ENCODE measurements at places on chromosomes 5 and 9.
A peak's percentile ranks its signal among the peaks of the same experiment; 100 is the strongest.

- no peak for DNase-seq
Measured at GRCh38 chr5:83972236-83972635, 251.6 kb upstream of the HAPLN1 start.

DNA sequence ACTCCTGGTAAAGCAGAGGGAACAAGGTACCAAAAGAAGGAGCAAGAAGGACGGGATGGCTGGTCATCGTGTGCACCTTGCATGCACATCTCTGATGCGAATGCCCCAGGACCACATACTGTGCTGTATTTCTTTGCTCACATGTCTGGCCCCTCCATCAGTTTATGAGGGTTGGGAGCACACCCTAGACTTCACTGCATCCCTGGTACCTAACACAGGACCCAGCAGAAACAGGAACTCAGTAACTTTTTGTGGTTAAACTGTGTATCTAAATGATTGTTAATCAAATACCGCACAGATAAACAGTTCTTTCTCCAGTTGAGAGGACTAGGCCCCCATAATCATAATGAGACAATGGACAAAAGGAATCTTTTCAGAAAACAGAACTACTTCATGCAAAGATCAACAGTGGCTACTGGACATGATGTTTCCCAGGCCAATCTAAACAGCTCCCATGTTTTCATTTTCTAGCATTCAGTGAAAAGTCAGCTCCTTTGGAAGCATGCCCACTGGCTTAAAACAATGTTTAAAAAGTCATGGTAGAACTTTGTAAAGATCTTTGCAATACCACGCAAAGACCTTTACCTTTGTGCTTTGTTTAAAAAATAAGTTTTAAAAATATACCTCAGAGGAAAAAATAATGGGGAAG, 55.5 kb upstream of the IFNK start:
- no peak for DNase-seq

DNA sequence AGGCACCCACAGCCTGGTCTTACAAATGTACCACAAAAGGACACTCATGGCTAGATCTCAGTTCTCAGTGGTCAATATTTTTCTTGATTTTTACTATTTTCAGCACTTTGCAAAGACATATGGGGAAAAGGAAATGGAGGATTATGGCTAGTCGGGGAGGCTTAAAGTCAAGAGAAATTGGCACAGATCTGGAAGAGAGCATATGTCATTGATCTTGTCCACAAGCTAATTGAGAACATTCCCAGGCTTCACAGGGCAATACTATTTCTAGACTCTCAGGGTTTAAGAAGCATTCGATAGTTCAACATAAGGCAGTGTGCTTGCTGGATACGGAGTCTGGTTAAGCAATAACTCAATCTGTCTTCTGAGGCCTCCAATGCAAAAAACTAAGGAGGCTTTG, 285.8 kb downstream of the ZNF608 start:
- no peak for DNase-seq

DNA sequence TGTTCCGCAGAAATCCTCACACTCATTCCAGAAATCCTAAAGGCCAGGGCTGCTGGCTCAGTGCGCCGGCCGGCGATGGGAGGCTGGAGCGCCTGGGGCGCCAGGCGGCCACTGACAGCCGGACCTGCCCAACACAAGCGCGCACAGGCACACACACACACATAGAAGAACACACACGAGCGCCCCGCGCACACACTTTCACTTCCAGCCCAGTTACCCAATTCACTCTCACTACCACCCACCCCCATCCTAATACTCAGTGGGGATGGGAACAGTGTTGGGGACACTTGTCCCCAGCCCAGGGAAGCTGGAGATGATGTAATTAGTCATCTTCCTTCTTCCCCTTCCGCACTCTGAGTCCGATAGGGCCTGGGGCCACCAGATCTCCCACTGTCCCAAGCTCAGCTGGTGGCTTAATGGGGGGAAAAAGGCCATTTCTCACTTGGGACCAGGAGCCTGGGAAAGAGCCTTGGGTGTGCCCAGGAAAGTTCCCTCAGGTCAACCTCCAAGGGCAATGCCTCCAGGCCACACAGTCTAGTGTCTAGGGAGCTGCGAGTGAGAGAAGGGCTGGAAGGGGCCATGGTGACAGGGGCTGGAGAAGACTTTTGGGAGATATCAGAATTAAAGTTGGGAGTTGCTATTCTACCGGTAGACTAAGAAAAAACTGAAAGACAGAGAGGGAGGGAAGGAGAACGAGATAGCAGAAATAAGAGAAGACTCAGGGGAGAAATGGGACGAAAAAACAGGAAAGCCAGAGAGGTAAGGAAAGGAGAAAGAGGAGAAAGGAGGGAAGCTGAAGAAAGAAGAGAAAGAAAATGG, 1.7 kb downstream of the EBF1 start:
- peak; percentile 54 for DNase-seq

DNA sequence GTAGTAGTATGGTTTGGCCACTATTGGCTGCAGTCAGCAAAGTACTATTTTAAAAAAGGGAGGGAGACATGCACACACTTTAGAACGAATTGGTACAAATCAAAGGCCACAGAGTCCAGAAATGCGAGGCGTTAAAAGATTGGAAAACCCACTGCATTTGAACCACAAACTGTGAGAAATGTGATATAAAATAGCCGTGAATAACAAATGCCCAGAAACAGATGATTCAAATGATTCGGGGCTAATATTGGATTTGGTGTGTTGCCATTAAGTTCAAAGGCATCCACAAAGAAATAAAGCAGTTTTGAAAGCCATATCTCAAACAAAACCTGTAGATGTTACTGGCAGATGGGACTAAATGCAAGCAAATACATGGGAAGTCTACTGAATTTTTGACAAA, 140.9 kb upstream of the HMHB1 start:
- DNase-seq: no peak

- no peak for DNase-seq
Measured at GRCh38 chr9:19018201-19018600, 14.8 kb downstream of the SAXO1 start.

DNA sequence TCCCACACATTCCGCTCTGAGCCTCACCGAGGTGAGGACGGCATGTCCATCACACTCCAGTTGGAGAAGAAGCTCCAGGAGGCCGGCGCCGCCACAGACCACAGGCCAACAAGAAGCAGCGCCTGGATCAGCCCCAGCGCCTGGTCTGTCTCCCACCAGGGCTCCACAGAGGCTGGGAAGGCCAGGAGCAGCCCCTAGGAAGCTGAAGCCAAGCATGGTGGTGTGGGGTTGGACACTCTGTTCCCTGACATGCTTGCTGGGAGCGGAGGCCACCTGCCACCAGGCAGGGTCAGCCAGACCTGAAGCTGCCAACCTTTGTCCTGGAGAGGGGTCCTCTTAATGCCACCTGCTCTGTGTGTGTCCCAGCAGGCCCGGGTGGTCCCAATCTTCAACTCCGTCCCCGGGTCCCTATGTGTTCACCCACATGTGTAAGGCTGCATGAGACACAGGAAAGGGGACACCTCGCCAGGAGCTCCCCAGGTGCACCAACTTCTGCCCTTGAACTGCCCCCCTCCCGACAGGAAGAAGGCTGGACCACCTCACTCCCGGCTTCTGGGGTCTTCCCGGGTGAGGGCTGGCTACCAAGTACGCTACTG, 140.1 kb upstream of the PPP1R26 start:
- DNase-seq: no peak

- DNase-seq: no peak
Measured at GRCh38 chr5:77795268-77795667, 19.1 kb upstream of the TBCA start.

GRCh38 chr9:113139225-113139829, 11.5 kb upstream of the SLC31A2 start:
- no peak for DNase-seq

DNA sequence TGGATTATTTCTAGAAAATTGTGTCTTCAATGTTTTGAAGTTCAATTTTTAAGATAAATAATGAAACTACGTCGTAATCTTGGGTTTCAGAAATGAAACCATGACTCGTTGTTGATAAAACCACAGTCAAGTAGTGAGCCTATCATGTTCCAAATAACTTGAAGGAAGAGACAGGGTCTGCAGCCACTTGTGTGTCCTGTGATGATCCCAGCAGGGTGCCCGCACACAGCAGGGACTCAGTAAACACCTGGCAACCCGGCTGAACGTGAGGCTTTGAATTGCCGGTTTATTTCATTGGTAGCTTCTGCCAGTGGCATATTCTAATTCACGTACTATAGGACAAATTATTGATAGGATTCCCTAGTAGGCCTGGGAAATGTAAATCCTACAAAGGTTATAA, 679.6 kb downstream of the IRX1 start:
- DNase-seq: no peak

DNA sequence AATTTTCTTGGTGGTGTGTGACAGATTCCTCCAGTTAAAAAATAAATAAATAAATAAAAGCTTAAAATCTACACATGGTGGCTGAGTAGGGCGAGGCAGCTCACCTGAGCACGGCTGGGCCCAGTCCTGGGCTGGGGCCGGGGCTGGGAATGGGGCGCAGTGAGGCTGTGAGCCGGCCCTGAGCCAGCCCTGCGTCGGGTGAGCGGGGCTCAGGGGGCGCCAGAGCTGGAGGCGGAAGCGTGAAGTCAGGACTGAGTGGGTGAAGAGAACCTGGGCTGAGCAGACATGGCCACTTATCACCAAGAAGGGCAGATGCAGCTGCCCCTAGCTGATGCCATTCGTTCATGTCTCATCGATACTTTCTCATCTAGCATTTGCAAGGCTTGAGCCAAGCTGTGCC, 22.8 kb upstream of the DTWD2 start:
- DNase-seq: no peak

DNA sequence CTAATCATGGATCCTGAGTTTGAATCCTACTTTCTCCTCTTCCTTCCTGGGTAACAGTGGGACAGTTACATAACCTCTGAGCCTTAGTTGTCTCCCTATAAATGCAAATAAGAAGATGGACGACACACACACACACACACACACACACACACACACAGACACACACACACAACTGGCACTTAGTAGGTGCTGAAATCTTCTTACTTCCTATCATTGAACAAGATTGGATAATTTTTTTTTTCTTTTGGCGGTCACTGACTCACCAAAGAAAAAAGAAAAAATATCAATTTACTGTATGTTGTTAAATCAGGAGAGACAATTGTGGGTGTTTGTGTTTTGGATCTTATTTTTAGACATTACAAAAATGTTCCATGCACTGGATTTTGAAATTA, 28.4 kb upstream of the TNFSF8 start:
- DNase-seq: peak; percentile 78

DNA sequence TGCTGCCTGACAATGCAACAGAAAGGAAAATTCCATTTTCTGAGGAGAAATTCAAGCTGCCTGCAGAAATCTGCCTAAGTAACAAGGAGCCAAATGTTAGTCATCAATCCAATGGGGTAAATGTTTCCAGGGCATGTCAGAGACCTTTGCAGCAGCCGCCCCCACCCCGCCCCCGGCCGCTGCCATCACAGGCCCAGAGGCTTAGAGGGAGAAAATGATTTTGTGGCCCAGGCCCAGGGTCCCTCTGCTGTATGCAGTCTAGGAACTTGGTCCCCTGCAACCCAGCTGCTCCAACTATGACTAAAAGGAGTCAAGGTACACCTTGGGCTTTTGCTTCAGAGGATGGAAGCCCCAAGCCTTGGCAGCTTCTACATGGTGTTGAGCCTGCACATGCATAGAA, 45.0 kb downstream of the VLDLR start:
- no peak for DNase-seq

DNA sequence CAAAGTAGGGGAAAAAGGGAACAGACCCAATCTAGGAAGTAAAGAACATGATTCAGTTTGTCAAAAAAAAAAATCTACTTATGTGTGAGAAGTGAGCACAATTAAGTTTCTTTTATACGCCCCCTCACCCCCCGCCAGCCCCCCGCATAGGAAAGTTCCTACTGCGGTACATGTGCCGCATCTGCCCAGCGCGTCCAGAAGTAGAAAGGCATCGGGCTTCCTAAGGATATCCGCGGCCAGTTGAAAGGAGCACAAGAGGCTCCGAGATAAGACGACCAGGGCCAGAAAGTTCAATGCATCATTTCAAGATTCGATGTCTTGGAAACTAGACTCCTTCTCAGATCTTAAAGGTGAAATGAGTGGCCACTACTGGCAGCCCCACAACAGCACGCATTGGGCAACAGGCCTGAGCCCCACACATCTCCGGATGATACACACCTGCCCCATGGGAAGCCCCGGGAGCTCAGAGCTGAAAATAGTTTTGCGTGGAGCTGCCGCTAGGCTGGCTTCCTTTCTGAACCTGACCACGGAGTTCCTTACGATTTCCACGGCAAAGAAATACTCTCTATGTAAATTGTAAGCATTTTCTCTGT, 203.9 kb downstream of the RAB3C start:
- DNase-seq: peak; percentile 0

DNA sequence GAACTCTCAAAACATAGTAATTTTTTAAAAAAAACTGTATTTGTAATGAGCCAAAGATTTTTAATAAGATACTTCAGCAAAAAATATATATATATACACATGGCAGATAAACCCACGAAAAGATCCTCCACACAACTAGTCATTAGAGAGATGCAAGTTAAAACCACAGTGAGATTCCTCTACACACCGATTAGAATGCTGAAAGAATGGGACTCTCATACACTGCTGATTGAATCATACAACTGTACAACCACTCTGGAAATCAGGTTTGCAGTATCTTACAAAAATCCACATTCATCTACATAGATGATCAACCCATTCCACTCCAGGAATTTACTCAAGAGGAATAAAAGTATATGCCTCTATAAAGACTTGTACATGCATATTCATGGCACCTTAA, 43.7 kb downstream of the RASEF start:
- DNase-seq: no peak

GRCh38 chr5:33855396-33855795, 36.4 kb downstream of the ADAMTS12 start:
- no peak for DNase-seq

DNA sequence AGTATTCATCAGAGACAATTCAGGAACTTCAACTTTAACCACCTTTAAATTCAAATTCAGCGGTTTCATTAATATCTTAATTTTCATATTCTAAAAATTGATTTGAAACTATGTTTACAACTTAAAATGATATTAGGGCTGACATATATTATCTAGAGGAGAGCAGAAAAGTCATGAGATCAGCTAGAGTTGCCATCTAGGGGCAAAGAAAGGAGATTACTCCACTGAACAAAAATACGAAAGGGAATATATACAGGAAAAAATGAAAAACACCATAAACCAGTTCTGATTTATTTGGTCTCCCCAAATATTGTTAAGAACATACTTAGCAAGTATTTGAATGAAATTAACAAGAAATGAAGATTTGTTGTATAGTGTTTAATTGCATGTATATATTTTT, 946.3 kb downstream of the DTWD2 start:
- no peak for DNase-seq

- DNase-seq: no peak
Measured at GRCh38 chr5:90845723-90846554, 287.3 kb downstream of the ADGRV1 start.

DNA sequence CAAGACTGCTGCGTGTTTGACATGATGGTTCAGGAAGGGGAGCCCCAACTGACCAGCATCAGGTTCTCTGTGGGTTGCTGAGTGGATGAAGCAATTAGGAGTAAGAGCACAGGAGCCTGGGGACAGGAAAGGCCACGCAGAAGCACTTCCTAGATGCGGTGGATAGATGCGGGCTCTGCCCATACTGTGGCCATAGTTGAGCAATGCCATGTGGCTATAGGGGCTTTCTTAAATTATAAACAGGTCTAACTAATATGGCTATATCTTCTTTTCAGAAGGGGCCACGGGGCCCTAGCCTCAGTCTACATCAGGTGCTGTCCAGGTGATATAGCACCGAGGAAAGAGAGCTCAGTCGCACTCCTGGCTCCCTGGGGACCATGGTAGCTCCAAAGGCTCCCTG, 198.6 kb downstream of the GADD45G start:
- no peak for DNase-seq

Measured in inflammatory macrophage treated with lipopolysaccharide for 4 hours (primary cell).